ENCODE measurements at places on chromosomes 4 and X.

DNA sequence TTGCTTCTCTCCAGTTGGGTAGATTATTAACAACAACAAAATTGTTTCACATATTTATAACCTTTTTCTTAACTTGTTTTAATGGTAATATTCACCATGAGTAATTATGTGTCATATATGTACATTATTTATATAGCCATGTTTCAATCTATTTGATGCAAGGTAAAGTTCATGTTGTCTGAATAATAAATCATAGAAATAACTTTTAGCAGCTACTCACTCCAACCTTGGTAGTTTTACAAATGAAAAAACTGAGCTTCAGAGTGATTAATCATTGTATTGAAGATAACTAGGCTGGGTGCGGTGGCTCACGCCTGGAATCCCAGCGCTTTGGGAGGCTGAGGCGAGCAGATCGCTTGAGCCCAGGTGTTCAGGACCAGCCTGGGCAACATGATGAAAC is 46.0 kb downstream of the TMA16 start:
- no peak for DNase-seq

DNA sequence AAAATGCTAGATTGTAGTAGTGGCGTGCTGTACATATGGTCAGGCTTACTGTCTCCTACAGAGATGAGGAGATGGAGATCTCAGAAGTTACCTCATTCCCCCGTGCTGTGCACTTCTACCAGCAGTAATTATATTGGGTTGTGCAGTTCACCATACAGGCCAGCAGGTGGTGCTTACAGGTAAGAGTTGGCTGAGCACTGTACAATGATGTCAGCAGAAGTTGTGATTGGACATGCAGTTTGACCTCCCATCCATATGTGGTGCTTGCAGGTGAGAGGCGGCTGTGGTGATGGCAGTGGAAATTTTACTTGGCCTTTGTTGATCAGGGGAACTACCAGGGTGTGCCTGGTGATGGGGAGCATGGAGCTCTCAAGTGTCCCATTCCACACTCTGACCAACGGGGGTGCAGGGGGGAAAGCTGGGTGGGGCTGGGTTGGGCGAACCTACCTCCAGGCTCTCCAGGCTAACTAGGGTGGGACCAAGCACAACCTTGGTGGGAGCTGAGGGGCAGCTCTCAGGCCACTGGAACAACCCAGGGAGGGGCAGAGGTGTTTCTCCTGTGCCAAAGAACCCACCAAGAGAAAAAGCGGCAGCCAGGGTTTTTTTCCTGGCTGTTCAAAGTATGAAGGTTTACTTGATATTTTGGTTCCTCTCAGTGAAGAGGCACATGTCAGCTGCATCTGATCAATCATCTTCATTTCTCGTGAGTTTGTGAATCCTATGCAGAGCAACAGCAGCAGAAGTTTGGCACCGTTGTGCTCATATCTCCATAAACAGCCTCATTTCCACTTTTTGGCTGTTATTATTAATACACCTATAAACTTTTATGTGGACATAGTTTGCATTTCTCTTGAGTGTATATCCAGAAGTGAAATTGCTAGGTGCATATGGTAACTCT is 73.8 kb upstream of the FREM3 start:
- peak; percentile 4 for DNase-seq

- DNase-seq: no peak
Observed at GRCh38 chrX:108025954-108026600, 18.8 kb upstream of the VSIG1 start.

DNA sequence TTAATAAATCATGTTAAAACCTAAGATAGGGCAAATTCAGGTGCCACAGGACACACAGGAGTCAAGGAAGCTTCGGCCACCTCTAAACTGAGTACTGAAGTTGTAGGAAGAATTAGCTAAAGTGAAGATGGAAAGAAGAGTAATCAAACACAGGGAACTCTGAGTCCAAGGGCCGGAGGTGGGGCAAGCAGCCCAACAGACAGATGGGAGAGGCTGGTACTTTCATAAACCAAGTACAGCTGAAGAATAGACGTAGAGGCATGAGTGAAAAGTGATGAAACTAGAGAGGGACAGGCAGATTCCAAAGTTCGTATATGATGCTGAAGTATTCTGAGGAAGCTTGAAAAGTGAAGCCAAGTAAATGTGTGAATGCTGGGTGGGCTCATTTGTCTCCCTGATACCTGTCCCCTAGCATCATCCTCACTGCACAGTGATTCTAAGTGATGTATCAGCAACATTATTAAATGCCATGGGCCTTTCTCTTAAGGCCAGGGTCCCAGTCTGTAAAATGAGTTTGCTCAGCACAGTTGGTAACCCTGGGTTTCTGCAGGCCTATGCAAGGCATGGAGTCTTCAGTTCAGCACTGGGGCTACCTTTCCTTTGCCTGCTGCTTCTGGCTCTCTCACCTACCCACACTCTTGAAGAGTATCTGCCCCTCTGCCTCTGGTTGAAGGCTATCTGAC is 203.3 kb downstream of the NR3C2 start:
- DNase-seq: no peak

DNA sequence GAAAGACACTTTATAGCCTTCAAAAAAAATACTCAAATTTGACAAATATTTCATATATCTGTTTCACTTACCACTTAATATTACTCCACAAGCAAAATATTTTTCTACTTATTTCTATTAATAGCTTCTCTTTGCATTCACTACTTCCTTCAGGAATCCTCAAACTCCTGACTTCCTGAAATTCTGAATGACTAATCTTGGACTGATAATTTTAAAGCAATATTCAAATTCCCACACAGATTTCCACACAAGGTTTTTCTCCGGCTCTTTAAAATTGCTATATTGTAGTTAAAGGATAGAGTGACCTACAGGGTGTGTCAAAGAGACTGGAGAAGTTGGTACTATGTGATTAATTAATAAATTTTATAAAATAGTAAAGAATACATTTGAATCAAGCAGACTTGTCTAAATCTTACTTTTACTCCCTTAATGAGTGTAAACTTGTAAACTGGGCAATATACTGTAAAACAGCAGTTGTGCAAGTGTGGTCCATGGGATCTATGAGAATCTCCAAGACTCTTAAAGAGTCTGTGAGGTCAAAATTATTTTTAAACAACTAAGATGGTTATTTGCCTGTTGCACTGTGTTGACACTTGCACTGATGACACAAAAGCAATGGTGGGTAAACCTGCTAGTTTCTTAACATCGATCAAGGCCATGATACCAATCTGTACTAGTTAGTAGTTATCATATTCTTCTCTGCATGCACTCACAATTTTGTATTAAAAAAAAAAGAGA is 44.5 kb downstream of the ANKRD17 start:
- no peak for DNase-seq

DNA sequence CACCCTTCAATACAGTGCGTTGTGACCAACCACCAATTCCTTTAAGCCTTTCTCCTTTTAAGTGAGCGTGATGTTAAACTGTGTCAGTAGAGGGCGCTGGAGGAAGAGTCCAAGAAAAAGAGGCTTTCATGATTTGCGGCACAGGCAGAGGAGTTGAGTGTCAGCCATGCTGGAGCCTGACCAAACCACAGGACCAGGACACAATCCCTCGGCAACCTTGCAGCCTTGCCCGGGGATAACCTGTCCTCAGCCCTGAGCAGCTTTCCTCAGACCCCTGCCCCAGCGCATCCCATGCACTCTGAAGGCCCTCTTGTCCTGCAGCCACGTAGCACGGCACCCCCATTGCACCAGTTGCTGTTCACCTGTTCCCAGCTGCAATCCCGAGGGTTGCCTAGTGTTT is 53.5 kb upstream of the SMIM31 start:
- DNase-seq: peak; percentile 13

DNA sequence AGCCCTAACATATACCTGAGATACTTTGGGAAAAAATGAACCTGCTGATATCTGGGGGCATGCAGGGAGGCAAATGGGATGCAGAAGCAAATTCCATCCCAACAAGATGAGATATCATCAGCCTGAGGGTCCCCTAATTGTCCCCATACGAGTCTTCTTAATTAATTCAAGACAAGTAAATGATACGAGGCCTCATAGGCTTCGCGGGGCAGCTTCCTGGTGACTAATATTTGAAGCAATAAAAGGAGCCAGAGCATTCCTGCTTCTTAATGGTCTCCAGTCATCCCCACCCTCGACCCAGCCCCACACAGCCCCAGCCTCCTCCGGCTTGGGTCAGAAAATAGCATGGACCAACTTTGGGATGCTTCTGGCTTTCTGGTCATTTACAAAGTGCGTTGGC is 99.6 kb upstream of the MSX1 start:
- no peak for DNase-seq

GRCh38 chrX:74511704-74512103 is 90.4 kb downstream of the SLC16A2 start:
- DNase-seq: no peak

Data from RPMI7951 (cell line).